Central memory CD8-positive, alpha-beta T cell (primary cell): ENCODE measurements at places on chromosomes 4 and X.

- DNase-seq = no peak
These were observed 199.5 kb downstream of the MAML3 start for GRCh38 chr4:139954512-139954911.

- no peak for DNase-seq
These were observed 38.1 kb upstream of the ATXN3L start for GRCh38 chrX:13357925-13358324.

DNA sequence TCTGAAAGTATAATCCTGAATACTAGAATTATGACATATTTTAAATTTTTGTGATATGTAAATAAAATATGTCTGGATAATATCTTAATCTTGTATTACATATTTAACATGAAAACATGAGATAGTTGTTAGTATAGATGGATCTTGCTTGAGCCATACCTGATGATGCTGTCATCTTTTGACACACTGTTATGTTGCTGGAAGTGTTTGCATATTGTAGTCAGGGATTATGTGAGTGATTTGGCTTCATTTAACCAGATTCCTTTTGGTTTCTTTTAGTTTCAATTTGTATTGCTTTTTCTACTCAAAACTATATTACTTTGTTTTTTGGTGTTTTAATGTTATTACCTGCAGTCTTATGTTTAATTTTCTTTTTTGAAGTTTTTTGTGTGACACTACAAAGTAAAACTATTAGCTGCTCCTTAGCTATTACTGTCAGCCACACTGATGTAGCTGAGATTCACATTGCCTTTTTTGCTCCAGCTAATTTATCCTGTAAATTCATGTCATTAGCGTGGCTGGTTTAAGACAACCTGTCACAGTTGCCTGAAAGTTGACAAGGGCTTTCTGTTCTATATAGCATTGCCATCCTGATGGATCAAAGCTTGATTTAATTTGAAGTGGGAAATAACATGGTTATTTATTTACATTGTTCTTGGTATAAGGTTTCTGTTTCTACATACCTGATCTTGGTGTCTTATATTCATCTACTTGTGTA lies 33.7 kb downstream of the METAP1 start:
- DNase-seq = no peak

GRCh38 chrX:118058924-118059323 lies 57.7 kb downstream of the KLHL13 start:
- no peak for DNase-seq

- DNase-seq = no peak
These were observed 636 bp downstream of the BCOR start for GRCh38 chrX:40097141-40097503.

- DNase-seq = no peak
These were observed 33.2 kb downstream of the TLL1 start for GRCh38 chr4:165906272-165906671.

DNA sequence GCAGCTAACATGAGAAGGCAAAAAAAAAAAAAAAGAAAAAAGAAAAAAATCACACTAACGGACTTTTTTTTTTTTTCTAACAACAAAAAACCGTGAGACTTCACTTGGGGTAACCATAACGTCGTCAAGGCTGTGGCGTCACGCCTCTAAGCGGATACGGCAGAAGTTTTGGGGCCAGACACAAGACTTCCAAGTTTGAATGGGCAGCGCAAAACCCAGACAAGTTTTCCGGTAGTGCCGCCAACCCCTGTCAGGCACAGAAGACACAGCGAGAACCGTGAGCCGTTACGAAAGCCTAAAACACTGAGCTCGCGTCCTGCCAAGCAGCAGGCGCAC lies 556 bp upstream of the SMARCA5 start:
- DNase-seq = no peak

- peak; percentile 57 for DNase-seq
These were observed 989 bp downstream of the N4BP2 start for GRCh38 chr4:40057586-40058091.

- DNase-seq = no peak
These were observed 112.0 kb upstream of the LNX1 start for GRCh38 chr4:53703267-53703655.

DNA sequence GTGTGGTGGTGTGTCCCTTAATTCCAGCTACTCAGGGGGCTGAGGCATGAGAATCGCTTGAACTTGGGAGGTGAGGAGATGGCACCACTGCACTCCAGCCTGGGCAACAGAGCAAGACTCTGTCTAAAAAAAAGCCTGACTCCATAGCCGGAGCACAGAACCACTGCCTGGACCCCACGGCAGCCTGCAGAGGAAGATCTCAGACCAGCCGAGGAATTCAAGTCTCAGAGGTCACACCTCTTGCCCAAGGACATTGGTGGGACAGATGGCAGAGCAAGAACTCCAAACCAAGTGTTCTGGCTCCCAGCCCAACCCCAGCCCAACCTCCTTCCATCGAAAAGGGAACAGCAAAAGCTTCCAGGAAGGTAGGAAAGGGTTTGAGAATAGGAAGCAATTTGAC lies 70.8 kb downstream of the SMIM20 start:
- no peak for DNase-seq

GRCh38 chr4:114396808-114397207 lies 201.8 kb upstream of the UGT8 start:
- DNase-seq = no peak
